Karpas-422 (cell line): ENCODE measurements at places on chromosomes 2 and 18. TPM values are rescaled to one million over a fixed set of nuclear protein-coding genes. Genes with fewer than 3 reads are reported as not detected.
A peak's percentile ranks its signal among the peaks of the same experiment; 100 is the strongest.

The TUBB6 gene
- total RNA-seq, result 0.48 TPM in 1 of 2 replicates, not detected in the other

The TRPM8 gene
- not detected in 2 replicates for total RNA-seq

The CPO gene
- not detected in 2 replicates for total RNA-seq

The C2orf76 gene
- total RNA-seq, result 6.6 TPM in 2 replicates

The DUSP19 gene
- total RNA-seq, result 0.04 and 0.26 TPM in 2 replicates

The ASB18 gene
- not detected in 2 replicates for total RNA-seq

The MOCOS gene
- total RNA-seq, result not detected in 2 replicates

The CYS1 gene
- 0.54 TPM in 1 of 2 replicates, not detected in the other for total RNA-seq

The DCDC2C gene
- not detected in 2 replicates for total RNA-seq

DNA sequence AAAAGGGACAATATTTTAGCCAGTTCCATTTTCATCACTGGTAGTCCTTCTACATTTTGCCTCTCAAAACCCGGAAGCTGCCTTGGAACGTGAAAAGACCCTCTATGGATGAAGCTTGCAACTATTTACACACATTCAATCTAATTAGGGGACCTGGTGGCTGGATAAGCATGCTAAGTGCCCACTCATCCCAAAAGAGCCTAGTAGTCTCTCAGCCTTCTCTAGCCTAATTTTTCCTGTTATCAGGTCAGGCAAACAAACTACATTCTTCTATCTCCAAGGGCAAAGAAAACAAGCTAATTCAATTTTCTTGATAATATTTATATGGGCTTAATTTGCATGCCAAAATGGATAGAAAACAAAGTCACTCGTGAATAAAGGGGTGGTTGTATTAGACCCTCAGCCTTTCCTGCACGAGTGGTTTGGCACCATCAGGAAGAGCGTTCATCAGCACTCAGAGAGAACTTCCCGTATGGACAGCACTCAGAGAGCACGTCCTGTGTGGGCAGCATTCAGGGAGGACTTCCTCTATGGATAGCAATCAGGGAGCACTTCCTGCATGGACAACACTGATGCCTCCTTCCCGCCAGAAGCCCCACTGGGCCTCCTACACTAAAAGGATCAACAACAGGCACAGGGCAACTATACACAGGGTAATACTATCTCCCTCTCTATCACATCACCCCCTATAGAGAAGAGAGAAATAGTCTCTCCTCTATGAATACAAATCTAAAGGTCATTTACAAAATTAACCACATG is 122.2 kb downstream of the RBMS1 start:
- H3K27ac ChIP-seq, result no peak overlapping the region
- H3K36me3 ChIP-seq, result no peaks in the 10 kb centered on the region

GRCh38 chr2:202442882-202443281 is 66.8 kb downstream of the BMPR2 start:
- DNase-seq, result no peak
- H3K4me1 ChIP-seq, result no peaks in the 10 kb centered on the region
- H3K4me3 ChIP-seq, result no peak overlapping the region
- no peaks in the 10 kb centered on the region for H3K36me3 ChIP-seq
- no peaks in the 10 kb centered on the region for H3K27me3 ChIP-seq

DNA sequence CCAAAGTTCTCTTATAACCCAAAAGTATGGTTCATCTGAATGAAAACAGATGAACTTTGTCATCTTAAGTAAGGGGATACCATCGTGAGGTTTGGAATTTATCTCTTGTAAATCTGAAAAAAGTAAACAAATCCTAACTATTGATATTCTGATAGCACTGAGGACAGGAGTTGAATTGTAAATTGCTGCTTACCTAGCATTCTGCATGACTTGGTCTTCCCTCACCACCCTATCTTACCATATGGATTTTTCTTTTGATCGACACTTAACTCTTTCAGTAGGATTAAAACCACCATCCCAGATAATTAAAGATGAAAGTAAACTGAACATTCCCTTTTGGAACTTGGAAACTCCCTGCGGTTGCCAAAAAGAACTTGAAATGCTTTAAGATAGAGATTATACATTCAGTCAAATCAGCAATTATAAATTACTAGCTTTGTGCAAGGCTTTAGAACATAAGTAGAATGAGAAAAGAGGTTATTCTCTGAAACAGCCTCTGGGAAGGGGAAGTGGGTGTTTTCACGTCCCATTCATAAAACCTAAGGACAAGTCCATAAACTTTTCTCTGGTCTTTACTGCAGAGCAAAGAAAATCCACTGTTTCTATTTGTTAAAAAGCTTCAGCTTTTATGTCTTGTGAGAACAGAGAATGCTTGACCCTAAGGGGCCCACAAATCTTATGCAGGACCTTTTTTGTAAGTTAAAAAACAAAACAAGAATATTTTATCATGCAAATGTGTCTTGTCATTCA is 49.7 kb upstream of the ZNF397 start:
- no peak overlapping the region for H3K4me3 ChIP-seq
- no peak overlapping the region for H3K27ac ChIP-seq
- no peak for DNase-seq
- no peaks in the 10 kb centered on the region for H3K36me3 ChIP-seq

GRCh38 chr2:179049546-179050311 is at the start of gene CCDC141:
TSS of gene CCDC141 (minus strand) at chr2:179050137. CDS start at chr2:179049941, 196 bp downstream.
- H3K27me3 ChIP-seq, result no peaks in the 10 kb centered on the region
- no peak within 1 kb of the TSS for H3K4me3 ChIP-seq

GRCh38 chr2:20044778-20045177 is 6.7 kb downstream of the LAPTM4A start:
- H3K27me3 ChIP-seq, result no peaks in the 10 kb centered on the region
- peaks cover 21% of the 10 kb centered on the region; the same call in 1 of the 2 replicates for H3K36me3 ChIP-seq
- H3K27ac ChIP-seq, result no peak overlapping the region
- H3K4me1 ChIP-seq, result peaks cover 18% of the 10 kb centered on the region

GRCh38 chr18:36088256-36088655 is 20.9 kb upstream of the RPRD1A start:
- H3K4me1 ChIP-seq, result peaks cover 23% of the 10 kb centered on the region
- no peak for DNase-seq
- no peaks in the 10 kb centered on the region for H3K27me3 ChIP-seq
- no peak overlapping the region for H3K4me3 ChIP-seq
- no peaks in the 10 kb centered on the region for H3K36me3 ChIP-seq

- no peaks in the 10 kb centered on the region for H3K4me1 ChIP-seq
- H3K4me3 ChIP-seq, result no peak overlapping the region
Observed at GRCh38 chr2:145827235-145827634, 1307.3 kb upstream of the ZEB2 start.

- H3K27ac ChIP-seq, result no peak overlapping the region
- H3K27me3 ChIP-seq, result no peaks in the 10 kb centered on the region
- H3K4me1 ChIP-seq, result no peaks in the 10 kb centered on the region
- H3K4me3 ChIP-seq, result no peak overlapping the region
- peak; percentile 19 for DNase-seq
Observed at GRCh38 chr2:24515335-24515734, 24.3 kb downstream of the NCOA1 start.

DNA sequence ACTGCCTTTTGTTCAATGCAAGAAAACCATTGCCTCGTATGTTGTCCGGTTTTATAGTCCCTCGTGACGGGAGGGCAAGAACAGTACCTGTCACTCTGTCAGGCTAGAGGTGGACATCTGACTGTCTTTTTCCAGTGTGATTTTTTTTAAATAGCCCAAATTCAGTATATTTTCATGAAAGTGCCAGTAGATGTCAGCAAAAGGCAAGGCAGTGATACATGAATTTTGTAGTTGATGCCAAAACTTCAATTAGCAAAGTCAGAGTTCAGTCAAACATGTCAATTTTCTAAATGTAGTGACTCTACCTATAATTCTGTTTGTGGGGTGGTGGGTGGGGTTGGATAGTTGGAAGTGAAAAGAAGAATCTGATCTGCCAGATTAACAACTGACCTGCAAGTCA is 296.0 kb upstream of the MC4R start:
- H3K27me3 ChIP-seq, result no peaks in the 10 kb centered on the region
- no peak overlapping the region for H3K27ac ChIP-seq
- DNase-seq, result no peak
- H3K36me3 ChIP-seq, result no peaks in the 10 kb centered on the region
- no peaks in the 10 kb centered on the region for H3K4me1 ChIP-seq

- H3K36me3 ChIP-seq, result peaks cover 6% of the 10 kb centered on the region; the same call in 1 of the 2 replicates
- peaks cover 51% of the 10 kb centered on the region for H3K4me1 ChIP-seq
- no peaks in the 10 kb centered on the region for H3K27me3 ChIP-seq
- DNase-seq, result no peak
- H3K27ac ChIP-seq, result no peak overlapping the region
Observed at GRCh38 chr18:35508746-35509338, 11.1 kb upstream of the INO80C start.

DNA sequence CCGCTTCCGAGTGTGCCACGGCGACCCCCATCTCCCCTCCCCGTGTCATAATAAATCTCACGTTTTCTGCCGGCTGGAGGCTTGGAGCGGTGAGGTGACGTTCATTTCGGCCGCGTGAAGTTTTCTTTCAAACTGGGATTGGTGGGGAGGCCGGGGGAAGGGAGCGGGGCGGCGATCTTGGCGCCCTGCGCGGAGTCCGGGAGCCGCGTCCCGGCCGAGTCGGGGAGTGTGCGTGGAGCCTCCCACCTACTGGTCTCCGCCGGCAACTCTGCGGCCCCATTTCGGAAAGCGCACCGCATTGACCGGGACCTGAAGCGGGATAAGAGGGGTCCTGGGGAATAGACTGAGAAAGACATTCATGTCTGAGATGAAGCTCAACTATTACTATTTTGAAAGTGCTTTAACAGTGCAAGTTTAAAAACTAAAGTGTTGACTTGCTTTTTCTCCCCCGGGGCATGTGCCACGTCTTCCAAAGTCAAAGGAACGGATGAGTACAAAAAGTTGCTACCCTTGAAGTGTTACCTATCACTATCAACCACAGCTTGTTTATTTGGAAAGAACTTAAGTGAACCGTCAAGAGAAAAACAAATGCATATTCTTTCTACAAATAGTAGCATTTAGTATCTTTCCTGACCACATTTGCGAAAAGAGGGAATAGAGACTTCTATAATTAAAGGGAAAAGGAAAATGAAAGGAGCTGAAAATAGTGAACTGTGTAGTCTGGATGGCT is 818 bp upstream of the IKZF2 start:
- no peaks in the 10 kb centered on the region for H3K36me3 ChIP-seq
- H3K27me3 ChIP-seq, result no peaks in the 10 kb centered on the region
- peak; percentile 47 for DNase-seq
- H3K27ac ChIP-seq, result no peak overlapping the region
- H3K4me1 ChIP-seq, result peaks cover 29% of the 10 kb centered on the region
- H3K4me3 ChIP-seq, result peak overlapping the region; percentile 71

GRCh38 chr18:69586537-69586936 is 185.8 kb downstream of the DOK6 start:
- H3K36me3 ChIP-seq, result no peaks in the 10 kb centered on the region
- no peaks in the 10 kb centered on the region for H3K4me1 ChIP-seq
- DNase-seq, result no peak
- 0 out of 2 replicates have a peak, but pooled peaks cover 3% of the 10 kb centered on the region for H3K27me3 ChIP-seq
- no peak overlapping the region for H3K27ac ChIP-seq

DNA sequence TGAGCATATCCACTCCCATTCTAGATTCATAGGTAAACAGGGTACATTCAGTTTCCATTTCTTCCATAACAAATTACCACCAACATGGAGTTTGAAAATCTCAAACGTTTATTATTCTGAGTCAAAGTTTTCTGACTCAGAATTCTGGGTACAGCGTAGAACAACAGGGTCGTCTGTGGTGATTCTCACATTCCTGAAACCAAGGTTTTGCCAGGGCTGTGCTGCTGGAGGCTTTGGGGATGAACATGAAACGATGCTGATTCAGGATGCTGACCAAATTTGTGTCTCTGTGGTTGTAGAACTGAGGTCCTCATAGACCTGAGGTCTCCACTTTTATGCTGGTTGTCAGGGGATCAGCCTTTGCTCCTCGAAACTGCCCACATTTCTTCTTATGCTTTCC is 255.7 kb downstream of the DSEL start:
- no peaks in the 10 kb centered on the region for H3K4me1 ChIP-seq
- H3K4me3 ChIP-seq, result no peak overlapping the region
- DNase-seq, result no peak
- H3K36me3 ChIP-seq, result no peaks in the 10 kb centered on the region
- no peak overlapping the region for H3K27ac ChIP-seq
- H3K27me3 ChIP-seq, result no peaks in the 10 kb centered on the region

DNA sequence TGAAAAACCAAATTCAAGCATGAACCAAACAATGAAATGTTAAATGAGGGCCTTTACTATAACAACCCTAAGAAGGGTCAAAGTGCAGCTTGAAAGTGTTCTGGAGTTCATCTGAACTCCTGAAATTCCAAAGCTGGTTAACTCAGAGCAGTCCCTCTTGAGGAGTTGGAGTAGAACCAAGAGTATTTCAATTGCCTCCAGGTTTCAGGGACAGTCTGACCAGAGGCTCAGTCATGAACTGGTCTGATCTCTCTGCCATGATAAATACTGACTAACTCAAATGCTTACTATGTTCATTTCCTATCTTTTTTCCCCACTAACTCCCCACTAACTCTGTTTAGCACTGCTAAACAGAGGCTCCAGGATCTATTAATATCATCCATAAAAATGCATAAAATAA is 2.7 kb downstream of the STARD7 start:
- H3K36me3 ChIP-seq, result peaks cover 17% of the 10 kb centered on the region; the same call in 1 of the 2 replicates
- 0 out of 2 replicates have a peak overlapping the region, but pooled peaks have one; percentile 12 for H3K27ac ChIP-seq

DNA sequence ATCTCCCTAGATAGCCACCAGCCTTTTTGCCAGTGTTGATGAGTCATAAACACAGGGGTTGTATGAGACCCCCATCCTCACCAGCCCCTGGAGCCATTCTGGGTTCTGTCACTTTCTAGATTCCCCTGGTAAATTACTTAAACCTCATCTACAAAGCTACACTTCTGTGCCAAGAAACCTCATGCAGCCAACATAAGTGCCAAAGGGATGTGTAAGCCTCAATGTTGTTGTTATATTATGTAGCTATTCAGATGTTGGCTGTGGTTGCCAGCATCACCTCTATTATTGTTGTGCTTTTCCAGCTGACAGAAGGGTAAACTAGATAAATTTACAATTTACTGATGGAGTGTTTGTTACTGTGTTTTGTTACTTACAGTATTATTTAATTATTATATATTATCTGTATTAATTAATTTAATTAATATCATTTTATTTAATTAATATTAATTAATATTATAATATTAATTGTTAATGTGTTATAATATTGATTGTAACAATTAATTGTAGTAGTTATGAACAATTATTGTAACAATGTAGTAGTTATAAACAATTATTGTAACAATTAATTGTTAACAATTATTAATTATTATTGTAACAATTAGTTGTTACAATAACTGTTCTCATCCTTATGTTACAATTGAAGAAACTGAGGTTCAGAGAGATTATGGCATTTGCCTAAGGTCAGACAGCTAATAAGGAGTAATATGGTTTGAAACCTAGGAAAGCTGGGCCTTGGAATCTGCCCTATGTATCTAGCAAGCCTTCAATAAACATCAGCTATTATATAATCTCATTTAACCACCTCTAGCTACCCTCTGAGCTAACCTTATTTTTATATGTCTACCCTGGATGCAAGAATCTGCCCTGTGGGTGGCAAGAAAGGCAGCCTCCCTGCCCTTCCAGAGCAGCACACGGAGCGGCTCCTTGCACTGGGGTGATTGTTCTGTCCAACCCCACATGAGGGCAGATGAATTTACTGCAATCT is 36.1 kb downstream of the PSTPIP2 start:
- H3K4me1 ChIP-seq, result no peaks in the 10 kb centered on the region
- no peaks in the 10 kb centered on the region for H3K36me3 ChIP-seq
- no peak overlapping the region for H3K27ac ChIP-seq
- H3K4me3 ChIP-seq, result no peak overlapping the region
